ENCODE measurements at places on chromosomes 11 and 22.

DNA sequence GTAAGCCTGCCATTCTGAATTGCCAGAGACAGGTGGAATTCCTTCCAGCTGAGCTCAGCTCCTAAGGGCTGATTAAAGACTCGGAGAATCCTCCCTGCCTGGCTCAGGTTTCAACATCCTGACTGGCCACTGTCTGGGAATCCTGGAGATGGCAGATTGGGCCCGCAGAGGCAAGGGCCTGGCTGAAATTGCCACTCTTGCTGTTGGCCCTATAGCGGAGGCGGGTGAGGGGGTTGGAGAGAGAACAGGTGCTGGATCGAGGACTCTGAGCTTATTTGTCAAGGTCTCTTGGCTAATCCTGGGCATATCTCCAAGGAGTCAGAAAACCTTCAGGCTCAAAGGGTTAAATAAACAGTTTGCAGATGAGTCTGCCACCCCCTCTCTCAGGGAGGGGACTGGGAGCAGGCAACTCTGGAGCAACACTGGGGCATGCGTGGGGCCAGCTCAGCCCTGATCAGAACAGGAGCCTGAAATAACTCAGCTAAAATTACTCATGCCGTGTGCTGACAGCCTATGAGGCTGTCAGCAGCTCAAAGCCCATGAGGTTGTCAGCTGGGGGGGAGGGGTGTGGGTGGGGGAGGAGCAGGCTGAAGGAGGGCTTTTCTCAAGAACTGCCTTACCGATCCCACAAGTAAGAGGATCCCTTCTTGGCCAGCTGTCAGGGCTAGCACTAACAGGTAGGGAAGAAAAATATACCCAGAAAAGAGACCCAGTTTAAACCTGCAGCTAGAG, 14.7 kb upstream of the MFRP start:
- peak; percentile 77 for DNase-seq

DNA sequence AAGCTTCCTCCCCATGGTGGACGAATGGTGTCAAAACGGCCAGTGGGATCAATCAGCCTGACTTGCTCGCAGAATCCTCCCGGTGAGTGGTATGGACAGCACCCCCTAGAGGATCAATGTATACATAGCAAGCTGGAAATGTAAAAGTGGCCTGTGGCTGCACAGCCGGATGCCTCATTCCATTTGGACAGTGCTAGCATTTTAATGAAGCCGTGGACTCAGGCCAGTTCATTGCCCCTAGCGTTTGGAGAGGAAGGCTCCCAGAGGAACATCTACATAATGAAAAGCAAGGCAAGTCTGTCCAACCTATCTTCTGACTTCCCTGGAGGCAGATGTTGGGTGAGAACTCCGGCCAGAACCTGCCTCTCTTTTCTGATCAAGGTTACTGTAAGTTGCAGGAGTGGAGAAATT, 942.3 kb downstream of the NTM start:
- DNase-seq, result peak; percentile 9

DNA sequence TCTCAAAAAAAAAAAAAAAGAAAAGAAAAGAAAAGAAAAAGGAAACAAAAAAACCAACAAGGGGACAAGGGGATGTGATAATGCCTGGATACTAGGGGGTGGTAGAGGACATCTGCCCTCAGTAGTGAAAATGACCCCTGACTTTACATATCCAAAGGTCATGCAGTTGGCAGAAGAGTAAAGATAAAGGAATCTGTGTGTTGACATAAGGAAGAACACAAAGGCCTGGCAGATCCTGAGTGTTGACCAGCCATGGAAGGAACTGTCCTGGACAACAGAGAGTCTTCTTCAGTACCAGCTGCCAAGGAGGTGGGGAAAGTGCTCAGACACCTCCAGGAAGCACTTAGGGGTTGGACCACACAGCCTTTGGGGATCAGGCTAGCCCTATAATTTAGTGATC, 12.6 kb downstream of the SLC43A1 start:
- no peak for DNase-seq

DNA sequence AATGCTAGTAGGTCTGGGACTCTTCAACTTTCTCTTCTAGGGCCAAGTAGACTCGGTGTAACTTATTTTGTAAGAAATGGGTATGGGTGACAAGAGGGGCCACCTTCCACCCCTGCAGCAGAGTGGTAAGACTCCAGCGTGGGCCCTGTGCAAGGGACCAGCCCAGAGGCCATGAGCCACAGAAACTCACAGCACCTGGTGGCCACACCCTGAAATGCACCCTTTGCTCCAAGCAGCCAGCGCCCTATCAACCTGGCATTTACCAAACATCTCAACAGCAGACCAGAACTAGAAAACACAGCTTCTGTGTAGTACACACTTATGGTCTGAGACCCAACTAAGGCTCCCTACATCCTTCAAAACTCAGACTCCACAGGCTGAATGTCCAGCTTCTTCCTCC, 5.7 kb downstream of the CDCA5 start:
- DNase-seq, result peak; percentile 18

DNA sequence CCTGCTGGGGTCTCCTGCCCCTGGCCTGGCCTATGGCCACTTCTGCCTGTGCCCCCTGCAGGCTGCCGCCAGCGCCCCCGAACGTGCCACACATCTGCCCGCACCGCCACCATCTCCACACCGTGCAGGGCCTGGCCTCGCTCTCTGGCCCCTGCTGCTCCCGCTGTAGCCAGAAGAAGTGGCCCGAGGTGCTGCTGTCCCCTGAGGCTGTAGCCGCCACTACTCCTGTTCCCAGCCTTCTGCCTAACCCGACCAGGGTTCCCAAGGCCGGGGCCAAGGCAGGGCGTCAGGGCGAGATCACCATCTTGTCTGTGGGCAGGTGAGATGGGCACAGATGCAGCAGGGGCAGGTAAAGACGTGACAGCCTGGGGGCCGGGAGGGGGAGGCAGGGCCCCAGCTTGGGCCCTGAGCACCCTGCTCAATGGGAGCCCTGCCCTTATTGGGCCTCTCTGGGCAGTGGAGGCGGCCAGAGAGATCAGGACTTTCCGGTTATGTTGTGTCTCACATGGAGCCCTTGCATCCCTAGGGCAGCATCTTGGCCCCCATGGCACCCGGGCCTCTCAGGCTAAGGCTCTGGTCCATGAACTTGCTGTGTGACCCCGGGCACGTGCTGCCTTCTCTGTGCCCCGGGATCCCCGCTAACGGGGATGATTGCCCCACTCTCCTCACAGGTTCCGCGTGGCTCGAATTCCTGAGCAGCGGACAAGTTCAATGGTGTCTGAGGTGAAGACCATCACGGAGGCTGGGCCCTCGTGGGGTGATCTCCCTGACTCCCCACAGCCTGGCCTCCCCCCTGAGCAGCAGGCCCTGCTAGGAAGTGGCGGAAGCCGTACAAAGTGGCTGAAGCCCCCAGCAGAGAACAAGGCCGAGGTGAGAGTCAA, 18.5 kb downstream of the RELT start:
- no peak for DNase-seq

Measured in SHP77 (cell line).